ENCODE measurements at places on chromosomes 2 and 18.
A peak's percentile ranks its signal among the peaks of the same experiment; 100 is the strongest.

DNA sequence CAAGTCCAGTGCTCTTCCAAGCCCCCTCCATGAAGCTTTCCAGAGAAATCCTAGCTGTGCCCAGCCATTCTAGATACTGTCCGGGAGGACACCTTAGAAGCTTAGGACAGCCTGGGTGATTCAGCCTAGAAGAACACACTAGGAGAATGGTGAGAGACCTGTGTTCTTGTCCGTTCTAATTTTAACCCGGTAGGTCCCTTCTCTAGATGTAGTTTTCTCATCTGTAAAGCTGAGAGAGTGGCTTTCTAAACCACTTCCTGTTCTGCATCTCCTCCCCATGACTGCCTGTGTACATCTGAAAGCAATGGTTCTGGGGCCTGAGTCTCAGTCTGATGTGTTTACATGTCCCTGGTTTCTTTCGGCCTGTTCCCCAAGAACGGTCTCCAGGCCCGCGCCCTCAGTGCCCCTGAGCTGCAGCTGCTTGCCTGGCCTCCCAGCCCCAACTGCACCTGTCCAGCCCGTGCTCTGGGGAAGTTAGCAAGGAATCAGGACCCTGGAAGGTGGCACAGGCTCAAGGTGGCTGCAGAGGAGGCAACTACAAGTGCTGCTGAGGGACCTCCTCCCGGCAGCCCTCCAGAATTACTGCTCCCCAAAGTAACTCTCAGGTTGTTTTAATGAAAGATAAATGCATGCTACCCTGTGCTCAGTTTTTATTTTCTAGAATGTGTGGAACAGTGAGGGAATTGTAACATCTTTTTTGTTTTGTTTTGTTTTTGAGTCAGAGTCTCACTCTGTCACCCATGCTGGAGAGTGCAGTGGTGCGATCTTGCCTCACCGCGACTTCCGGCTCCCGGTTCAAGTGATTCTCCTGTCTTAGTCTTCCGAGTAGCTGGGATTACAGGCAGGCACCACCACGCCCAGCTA is 105.9 kb downstream of the LBH start:
- no peaks in the 10 kb centered on the region for H3K27me3 ChIP-seq
- H3K4me1 ChIP-seq, result peaks cover 20% of the 10 kb centered on the region
- no peak overlapping the region for H3K4me3 ChIP-seq

- H3K36me3 ChIP-seq, result no peaks in the 10 kb centered on the region
- peak overlapping the region; percentile 75 for H3K27ac ChIP-seq
- DNase-seq, result peak; percentile 44
- H3K4me1 ChIP-seq, result peaks cover 15% of the 10 kb centered on the region
- no peaks in the 10 kb centered on the region for H3K27me3 ChIP-seq
These were observed 14.9 kb upstream of the MC5R start for GRCh38 chr18:13809043-13809430.

- no peaks in the 10 kb centered on the region for H3K27me3 ChIP-seq
- H3K27ac ChIP-seq, result no peak overlapping the region
- no peak overlapping the region for H3K4me3 ChIP-seq
- DNase-seq, result no peak
- no peaks in the 10 kb centered on the region for H3K36me3 ChIP-seq
- no peaks in the 10 kb centered on the region for H3K4me1 ChIP-seq
These were observed 115.8 kb downstream of the SS18 start for GRCh38 chr18:25974630-25975077.

- no peak for DNase-seq
- H3K36me3 ChIP-seq, result no peaks in the 10 kb centered on the region
- no peak overlapping the region for H3K4me3 ChIP-seq
- H3K4me1 ChIP-seq, result no peaks in the 10 kb centered on the region
These were observed 288.8 kb upstream of the PIK3C3 start for GRCh38 chr18:41666231-41666630.

DNA sequence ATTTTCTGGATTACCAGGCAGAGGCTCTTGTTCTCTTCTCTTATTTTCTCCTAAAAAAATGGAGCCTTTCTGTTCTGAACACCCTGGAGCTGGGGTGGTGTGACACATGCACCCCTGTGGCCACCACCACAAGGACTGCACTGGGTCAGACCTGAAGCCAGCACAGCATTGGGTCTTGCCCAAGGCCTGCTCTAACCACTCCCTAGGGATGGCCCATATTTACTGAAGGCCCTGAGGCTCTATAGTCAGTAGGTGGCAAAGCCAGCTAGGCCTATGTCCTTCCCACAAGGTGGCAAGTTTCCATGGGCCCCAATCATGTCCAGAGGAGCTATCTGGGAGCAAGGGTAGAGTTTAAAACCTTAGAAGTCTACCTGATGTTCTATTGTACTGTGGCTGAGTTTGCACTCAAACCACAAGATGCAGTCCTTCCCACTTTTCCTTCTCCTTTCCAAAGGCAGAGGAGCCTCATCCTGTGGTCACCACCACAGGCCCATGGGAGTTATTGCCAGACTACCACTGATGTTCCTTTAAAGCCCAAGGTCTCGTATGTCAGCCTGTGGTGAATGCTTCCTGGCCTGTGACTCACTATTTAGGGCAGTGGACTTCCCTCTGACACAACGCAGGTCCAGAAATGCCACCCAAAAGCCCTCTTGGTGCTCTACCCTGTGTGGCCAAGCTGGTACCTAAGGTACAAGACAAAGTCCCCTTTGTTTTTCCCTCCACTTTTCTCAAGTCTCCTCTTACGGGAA is 15.0 kb upstream of the FMNL2 start:
- no peaks in the 10 kb centered on the region for H3K36me3 ChIP-seq
- no peaks in the 10 kb centered on the region for H3K27me3 ChIP-seq
- H3K4me1 ChIP-seq, result no peaks in the 10 kb centered on the region

DNA sequence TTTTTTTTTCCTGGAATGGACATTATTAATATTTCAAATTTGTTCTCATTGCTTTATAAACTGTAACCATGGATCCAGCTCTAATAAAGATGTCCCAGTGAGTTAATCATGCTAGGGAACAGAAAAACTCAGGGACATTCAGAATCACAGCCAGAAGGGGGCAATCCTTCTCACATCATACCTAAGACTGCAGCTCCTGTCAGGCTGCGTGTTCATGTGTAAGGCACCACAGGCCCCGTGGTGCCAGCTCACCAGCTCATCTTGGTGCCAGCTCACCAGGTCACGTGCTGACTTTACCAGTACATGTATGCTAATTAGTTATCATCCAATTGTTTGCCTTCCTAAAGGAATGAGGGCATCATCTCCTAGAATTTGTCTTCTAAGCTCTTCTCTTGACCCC is 84.7 kb upstream of the NEDD4L start:
- H3K4me3 ChIP-seq, result no peak overlapping the region
- peak; percentile 69 for DNase-seq
- H3K27me3 ChIP-seq, result no peaks in the 10 kb centered on the region
- no peaks in the 10 kb centered on the region for H3K4me1 ChIP-seq

DNA sequence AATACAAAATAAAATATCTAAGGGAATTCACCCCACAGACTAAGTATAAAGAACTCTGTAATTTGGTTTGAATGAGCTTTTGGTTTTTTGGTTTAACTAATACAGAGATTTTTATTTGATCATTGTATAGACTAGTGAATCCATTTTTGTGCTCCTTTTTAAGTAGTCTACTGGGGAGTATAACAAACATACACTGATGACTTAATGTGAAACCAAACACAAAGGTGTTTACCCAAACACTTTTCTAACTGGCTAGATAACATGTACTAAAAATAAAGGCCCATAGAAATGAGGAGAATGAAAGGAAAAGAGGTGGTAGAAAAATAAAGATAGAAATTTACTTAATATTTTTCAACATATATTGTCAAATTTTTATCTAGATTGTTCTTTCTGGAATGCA is 146.0 kb downstream of the NRXN1 start:
- H3K27me3 ChIP-seq, result no peaks in the 10 kb centered on the region
- H3K4me1 ChIP-seq, result no peaks in the 10 kb centered on the region
- H3K4me3 ChIP-seq, result no peak overlapping the region
- H3K36me3 ChIP-seq, result no peaks in the 10 kb centered on the region
- H3K27ac ChIP-seq, result no peak overlapping the region

DNA sequence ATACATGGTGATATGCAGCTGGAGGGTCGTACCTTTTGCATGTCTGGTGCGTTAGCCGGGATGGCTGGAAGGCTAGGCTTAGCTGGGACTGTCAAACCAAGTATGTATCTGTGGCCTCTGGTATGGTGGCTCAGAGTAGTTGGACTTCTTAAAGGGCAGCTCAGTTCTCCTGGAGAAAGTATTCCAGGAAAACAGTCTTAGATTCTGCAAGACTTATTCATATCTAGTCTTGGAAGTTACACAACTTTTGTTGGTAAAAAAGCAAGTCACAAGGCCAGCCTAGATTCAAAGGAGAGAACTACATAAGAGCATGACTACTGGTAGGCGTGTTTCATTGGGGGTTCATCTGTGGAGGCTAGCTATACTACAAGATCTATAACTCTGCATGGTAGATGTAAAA is 45.5 kb downstream of the EML4 start:
- DNase-seq, result no peak
- H3K36me3 ChIP-seq, result no peaks in the 10 kb centered on the region
- H3K4me1 ChIP-seq, result peaks cover 10% of the 10 kb centered on the region

DNA sequence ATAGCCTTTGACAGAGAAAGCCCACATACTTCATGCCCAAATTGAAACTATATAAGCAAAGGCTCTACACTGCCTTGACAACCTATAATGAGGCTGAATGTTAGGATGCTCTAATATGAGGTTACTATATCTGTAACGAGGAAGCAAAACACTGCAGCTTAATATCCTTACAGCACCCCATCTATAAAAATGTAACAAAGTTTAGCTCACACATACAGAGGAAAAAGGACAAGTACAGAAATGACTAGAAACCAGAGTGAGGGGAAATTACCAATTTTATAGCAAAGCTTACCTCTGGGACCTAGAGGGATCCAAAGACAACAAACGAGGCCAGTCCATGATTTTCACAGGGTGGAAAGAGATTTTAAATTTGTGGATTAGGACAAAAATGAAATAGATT is 138.5 kb downstream of the COL4A4 start:
- no peak overlapping the region for H3K4me3 ChIP-seq
- H3K36me3 ChIP-seq, result no peaks in the 10 kb centered on the region
- no peak for DNase-seq
- H3K27ac ChIP-seq, result no peak overlapping the region
- H3K27me3 ChIP-seq, result no peaks in the 10 kb centered on the region

GRCh38 chr2:28593160-28593755 is 97.4 kb downstream of the PLB1 start:
- H3K27ac ChIP-seq, result no peak overlapping the region
- no peak overlapping the region for H3K4me3 ChIP-seq
- no peaks in the 10 kb centered on the region for H3K27me3 ChIP-seq
- H3K36me3 ChIP-seq, result no peaks in the 10 kb centered on the region

GRCh38 chr18:404061-404636 is 96.4 kb downstream of the COLEC12 start:
- H3K4me3 ChIP-seq, result no peak overlapping the region
- no peak for DNase-seq
- no peak overlapping the region for H3K27ac ChIP-seq
- no peaks in the 10 kb centered on the region for H3K4me1 ChIP-seq

DNA sequence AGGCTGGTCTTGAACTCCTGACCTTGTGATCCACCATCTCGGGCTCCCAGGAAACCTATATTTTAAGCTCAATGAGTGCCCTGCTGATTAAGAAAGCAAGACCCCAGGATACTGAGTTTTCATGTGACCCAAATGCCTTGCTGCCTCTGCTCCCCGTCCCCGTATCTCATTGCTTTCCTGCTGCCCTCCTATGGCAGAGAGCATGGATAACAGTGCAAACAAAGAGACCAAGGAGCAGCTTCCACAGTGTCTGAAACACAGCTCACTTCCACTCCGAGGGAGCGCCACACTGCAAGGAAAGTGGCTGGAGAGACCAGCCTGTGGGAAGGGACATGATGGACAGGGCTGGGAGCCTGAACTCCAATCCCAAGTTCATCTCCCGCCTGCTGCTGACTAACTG is 246.8 kb downstream of the TMEM182 start:
- peak; percentile 7 for DNase-seq
- H3K36me3 ChIP-seq, result no peaks in the 10 kb centered on the region
- H3K4me3 ChIP-seq, result no peak overlapping the region
- no peak overlapping the region for H3K27ac ChIP-seq

DNA sequence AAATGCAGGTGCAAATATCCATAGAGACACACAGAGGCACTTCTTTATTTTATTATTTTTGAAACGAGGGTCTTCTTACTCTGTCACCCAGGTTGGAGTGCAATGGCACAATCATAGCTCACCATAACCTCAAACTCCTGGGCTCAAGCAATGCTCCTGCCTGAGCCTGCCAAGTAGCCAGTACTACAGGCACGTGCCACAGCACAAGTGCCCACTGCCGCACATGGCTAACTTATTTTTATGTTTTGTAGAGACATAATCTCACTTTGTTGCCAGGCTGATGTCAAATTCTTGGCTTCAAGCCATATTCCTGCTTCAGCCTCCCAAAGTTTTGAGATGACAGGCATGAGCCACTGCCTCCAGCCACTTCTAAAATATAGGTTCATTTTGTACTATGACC is 537.6 kb downstream of the THSD7B start:
- H3K36me3 ChIP-seq, result no peaks in the 10 kb centered on the region
- H3K4me3 ChIP-seq, result no peak overlapping the region
- DNase-seq, result no peak
- H3K4me1 ChIP-seq, result no peaks in the 10 kb centered on the region
- H3K27me3 ChIP-seq, result no peaks in the 10 kb centered on the region
- H3K27ac ChIP-seq, result no peak overlapping the region

DNA sequence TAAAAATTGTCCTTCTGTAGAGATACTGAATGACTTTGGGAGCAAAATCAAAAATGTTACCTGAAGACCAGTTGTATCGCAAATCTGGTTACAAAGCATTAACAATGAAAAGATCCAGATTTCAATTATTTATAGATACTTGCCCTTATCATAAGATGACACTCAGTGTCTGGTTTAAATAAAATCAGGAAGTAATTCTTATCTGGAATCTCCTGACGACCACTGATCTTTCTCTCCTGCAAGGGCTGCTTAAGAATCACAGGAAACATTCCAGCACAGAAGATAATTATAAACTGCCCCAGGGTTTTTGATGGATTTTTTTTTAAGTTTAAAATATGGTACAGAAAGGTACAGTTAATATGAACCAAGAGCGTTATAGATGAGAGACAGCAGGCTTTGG is 205.7 kb downstream of the ALK start:
- H3K27ac ChIP-seq, result no peak overlapping the region
- H3K36me3 ChIP-seq, result no peaks in the 10 kb centered on the region
- no peaks in the 10 kb centered on the region for H3K4me1 ChIP-seq
- H3K4me3 ChIP-seq, result no peak overlapping the region
- H3K27me3 ChIP-seq, result no peaks in the 10 kb centered on the region
- DNase-seq, result no peak

GRCh38 chr2:43179942-43180341 is 46.5 kb downstream of the ZFP36L2 start:
- H3K27ac ChIP-seq, result peak overlapping the region; percentile 88
- no peak for DNase-seq
- H3K4me1 ChIP-seq, result peaks cover 26% of the 10 kb centered on the region
- no peaks in the 10 kb centered on the region for H3K27me3 ChIP-seq
- H3K4me3 ChIP-seq, result no peak overlapping the region
- no peaks in the 10 kb centered on the region for H3K36me3 ChIP-seq

- peak; percentile 38 for DNase-seq
- H3K27me3 ChIP-seq, result no peaks in the 10 kb centered on the region
- H3K36me3 ChIP-seq, result peaks cover 61% of the 10 kb centered on the region
- H3K27ac ChIP-seq, result no peak overlapping the region
These were observed 17.7 kb downstream of the PRKAG3 start for GRCh38 chr2:218813771-218814460.

Data from stomach (tissue), 19 donors.